ENCODE measurements at places on chromosomes 3 and 15. TPM values are rescaled to one million over a fixed set of nuclear protein-coding genes. Genes with fewer than 3 reads are reported as not detected.

Gene NTRK3
- total RNA-seq, result under 0.01 TPM

Gene IL17RD
- total RNA-seq, result 2.1 TPM

Gene TBC1D23
- 36.9 TPM for total RNA-seq

Gene SNX22
- 0.21 TPM for total RNA-seq

Gene CAPN7
- 52.1 TPM for total RNA-seq

Gene NANOGP8
- total RNA-seq, result 0.24 TPM

Gene VILL
- 25.5 TPM for total RNA-seq

Gene GOLGA8T
- total RNA-seq, result not detected

Gene UCN2
- total RNA-seq, result 6.0 TPM

Gene GPR156
- total RNA-seq, result not detected

Gene SKOR1
- total RNA-seq, result not detected

Gene CIB2
- 4.7 TPM for total RNA-seq

Gene TBL1XR1
- total RNA-seq, result 205 TPM

Gene SAXO2
- under 0.01 TPM for total RNA-seq

Gene CPA3
- total RNA-seq, result not detected

Gene LRRC31
- 0.24 TPM for total RNA-seq

Gene ARHGAP31
- 0.43 TPM for total RNA-seq

Gene PP2D1
- total RNA-seq, result not detected

Gene TRIM71
- total RNA-seq, result not detected

Gene CX3CR1
- total RNA-seq, result under 0.01 TPM

Gene FES
- 3.2 TPM for total RNA-seq

Gene GOLGA6C
- not detected for total RNA-seq

Gene GOLGA8G
- total RNA-seq, result not detected

Gene STARD9
- 2.4 TPM for total RNA-seq

Gene ZBTB20
- total RNA-seq, result 4.8 TPM

Gene CLCN2
- total RNA-seq, result 2.6 TPM

Gene CCDC12
- 24.1 TPM for total RNA-seq

Gene TEX55
- total RNA-seq, result not detected

Gene CSK
- total RNA-seq, result 30.1 TPM

Gene ROBO1
- total RNA-seq, result 25.4 TPM

Gene TTC23
- 16.2 TPM for total RNA-seq

Gene ZNF80
- not detected for total RNA-seq

Data from tracheal epithelial cell (primary cell).